Naive thymus-derived CD4-positive, alpha-beta T cell (primary cell): ENCODE measurements at places on chromosomes 4 and X. TPM values are rescaled to one million over a fixed set of nuclear protein-coding genes. Genes with fewer than 3 reads are reported as not detected.

DNA sequence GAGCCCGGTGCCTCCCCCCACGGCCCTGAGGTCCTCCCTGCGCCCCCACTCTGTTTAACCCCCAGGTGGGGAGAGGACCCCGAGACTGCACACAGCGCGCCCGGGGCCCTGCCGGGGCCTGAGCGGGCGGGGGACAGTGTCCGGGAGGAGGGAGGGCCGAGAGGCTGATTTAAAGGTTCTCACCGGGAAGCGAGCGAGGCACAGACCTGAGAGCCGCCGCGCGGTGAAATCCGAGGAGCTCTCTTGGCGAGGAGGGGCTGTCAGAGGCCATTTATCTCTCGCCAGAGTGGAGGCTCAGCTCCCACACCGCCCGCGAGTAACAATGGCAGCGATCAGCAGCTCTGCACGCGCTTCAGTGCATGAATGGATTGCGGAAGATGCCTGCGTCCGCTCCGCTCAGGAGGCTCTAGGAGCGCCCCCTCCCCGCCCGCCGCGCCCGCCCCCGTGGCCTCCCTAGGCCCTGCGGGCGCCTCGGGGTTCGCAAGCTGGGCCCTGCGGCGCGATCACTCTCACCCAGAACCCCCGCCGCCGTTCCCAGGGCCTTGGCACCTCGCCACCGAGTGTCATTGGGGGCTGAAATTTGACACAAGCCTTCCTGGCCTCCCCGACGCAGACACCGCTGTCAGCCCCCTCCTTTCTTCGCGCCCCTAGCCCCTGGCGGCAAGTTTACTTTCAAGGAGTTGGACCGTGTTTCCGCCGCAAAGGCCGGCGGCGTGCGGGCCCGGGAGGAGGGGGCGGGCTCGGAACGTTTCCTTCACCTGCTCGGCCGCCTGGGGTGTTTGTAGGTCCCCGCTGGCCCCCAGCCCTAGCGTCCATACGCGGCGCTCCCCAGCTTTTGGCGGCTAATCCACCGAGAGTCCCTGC, 48.7 kb upstream of the BCOR start:
- H3K4me1 ChIP-seq = peaks cover 11% of the 10 kb centered on the region
- DNase-seq = peak; percentile 48
- peak overlapping the region; percentile 39 for H3K4me3 ChIP-seq

DNA sequence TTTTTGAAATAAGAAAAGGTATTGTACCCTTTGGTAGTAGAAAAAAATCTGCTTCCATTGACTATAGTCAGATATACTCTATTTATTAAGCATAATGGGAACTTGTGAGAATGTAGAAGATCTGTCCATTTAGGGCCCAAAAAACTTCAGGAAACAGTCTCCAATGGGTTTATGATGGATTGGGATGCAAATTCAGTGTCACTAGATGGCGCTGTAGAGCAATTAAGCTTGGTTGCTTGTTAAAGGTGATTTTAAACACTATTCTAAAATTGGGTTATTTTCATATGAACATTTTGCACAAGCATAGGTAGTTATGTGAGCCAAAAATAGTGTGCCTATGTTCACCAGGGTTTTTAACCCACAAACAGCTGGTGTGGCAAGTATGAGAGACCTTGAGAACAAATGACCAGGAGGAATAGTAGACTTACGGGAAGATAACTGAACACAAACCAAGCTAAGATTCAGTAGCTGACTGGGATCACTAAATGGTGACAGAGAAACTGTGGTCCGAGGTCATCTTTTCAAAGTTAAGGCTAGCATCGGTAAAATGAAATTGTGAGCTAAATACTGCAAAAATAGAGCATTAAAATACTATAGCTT, 80.3 kb upstream of the LSM6 start:
- DNase-seq = no peak
- no peak overlapping the region for H3K27ac ChIP-seq
- H3K4me1 ChIP-seq = no peaks in the 10 kb centered on the region

DNA sequence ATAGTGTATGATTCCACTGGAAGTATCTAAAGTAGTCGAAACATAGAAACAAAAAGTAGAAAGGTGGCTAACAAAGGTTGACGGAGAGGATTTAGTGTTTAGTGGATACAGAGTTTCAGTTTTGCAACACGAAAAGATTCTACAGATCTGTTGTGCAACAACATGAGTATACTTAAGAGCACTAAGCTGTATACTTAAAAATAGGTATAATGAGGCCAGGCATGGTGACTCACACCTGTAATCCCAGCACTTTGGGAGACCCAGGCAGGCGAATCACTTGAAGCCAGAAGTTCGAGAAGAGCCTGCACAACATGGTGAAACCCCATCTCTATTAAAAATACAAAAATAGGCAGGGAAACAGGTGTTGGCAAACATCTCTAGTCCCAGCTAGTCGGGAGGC, 7.9 kb upstream of the ATRX start:
- H3K27ac ChIP-seq = no peak overlapping the region
- DNase-seq = no peak
- H3K4me1 ChIP-seq = no peaks in the 10 kb centered on the region

- H3K4me1 ChIP-seq = no peaks in the 10 kb centered on the region
- no peak overlapping the region for H3K4me3 ChIP-seq
- no peak for DNase-seq
- H3K36me3 ChIP-seq = no peaks in the 10 kb centered on the region
Observed at GRCh38 chrX:108304210-108304609, 134.0 kb downstream of the COL4A6 start.

- no peak overlapping the region for H3K4me3 ChIP-seq
- no peak overlapping the region for H3K27ac ChIP-seq
- no peaks in the 10 kb centered on the region for H3K4me1 ChIP-seq
- DNase-seq = no peak
- no peaks in the 10 kb centered on the region for H3K36me3 ChIP-seq
Observed at GRCh38 chr4:73603271-73603710, 16.9 kb downstream of the RASSF6 start.

- no peak overlapping the region for H3K27ac ChIP-seq
- H3K4me1 ChIP-seq = no peaks in the 10 kb centered on the region
- no peak overlapping the region for H3K4me3 ChIP-seq
- no peaks in the 10 kb centered on the region for H3K36me3 ChIP-seq
- no peaks in the 10 kb centered on the region for H3K27me3 ChIP-seq
Observed at GRCh38 chr4:141995056-141995455, 358.7 kb downstream of the IL15 start.

DNA sequence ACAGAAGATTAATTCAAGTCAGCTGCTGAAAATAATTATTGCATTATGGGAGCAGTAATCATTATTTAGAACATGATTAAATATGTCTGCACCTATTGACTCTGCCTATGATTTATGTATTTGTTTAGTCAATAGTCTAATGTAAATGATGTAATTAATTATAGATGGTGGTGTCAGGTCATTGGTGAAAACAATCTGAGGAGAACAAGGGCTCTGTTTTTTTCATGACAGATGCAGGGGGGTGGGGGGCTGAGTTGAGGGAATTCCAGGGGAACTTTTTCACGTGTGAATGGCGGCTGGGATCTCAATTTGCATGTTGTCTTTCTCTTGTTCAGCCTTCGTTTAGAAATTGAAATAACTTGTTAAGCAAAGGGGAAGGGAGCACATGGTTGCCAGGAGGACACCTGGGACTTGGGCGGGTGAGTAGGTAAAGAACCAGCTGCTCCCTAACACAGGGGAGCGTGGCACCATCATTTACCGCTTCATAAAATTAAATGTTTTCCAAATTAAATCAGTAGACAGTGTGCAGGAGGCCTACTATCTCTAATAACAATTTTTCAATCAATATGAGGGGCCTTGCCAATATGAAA, 65.4 kb downstream of the NKX6-1 start:
- no peak overlapping the region for H3K27ac ChIP-seq
- H3K4me1 ChIP-seq = no peaks in the 10 kb centered on the region
- DNase-seq = no peak
- H3K36me3 ChIP-seq = no peaks in the 10 kb centered on the region
- H3K4me3 ChIP-seq = no peak overlapping the region
- H3K27me3 ChIP-seq = no peaks in the 10 kb centered on the region

DNA sequence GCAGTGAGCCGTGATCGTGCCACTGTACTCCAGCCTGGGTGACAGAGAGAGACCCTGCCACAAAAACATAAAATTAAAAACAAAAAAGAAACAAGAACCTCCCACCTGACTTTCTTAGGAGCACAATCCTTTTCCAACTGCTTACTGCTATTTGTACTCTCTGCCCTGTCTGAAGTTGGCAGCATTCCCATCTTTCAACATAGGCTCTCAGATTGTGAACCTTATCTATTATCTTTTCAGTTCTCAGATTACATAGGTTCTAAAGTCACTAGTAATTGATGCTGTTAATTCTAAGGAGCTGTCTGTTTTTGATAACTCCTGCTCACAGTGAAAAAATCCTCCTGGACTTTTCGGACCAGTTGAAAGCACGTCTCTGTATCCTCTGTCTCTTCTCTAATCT, 812.2 kb upstream of the CT83 start:
- no peaks in the 10 kb centered on the region for H3K4me1 ChIP-seq
- H3K27me3 ChIP-seq = no peaks in the 10 kb centered on the region
- DNase-seq = no peak
- H3K27ac ChIP-seq = no peak overlapping the region
- H3K36me3 ChIP-seq = no peaks in the 10 kb centered on the region

GRCh38 chr4:100823066-100823992, 305.5 kb upstream of the EMCN start:
- H3K36me3 ChIP-seq = no peaks in the 10 kb centered on the region
- no peaks in the 10 kb centered on the region for H3K4me1 ChIP-seq
- H3K27ac ChIP-seq = no peak overlapping the region
- H3K27me3 ChIP-seq = no peaks in the 10 kb centered on the region

DNA sequence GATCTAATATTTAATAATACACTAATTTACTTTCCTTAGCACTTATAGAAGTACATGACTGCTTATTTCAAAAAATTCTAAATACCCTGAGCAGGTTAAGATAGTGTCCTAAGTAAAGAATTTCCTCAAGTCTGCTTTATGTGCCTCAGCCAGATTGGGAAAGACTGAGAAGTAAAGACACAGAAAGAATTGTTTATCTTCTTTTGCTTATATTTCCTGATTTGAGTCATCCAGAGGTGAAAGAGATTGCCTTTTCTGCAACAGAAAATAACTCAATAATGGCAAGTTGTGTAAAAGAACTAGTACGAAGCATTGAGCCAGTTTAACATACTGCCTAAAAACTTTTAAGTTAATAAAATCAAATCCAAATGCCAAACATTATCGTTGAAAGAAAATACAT, 45.0 kb downstream of the NAF1 start:
- H3K4me1 ChIP-seq = no peaks in the 10 kb centered on the region
- no peak overlapping the region for H3K4me3 ChIP-seq
- H3K27me3 ChIP-seq = no peaks in the 10 kb centered on the region
- peaks cover 30% of the 10 kb centered on the region for H3K36me3 ChIP-seq

GRCh38 chr4:6768539-6768905, 14.0 kb upstream of the KIAA0232 start:
- peaks cover 16% of the 10 kb centered on the region for H3K4me1 ChIP-seq
- no peak overlapping the region for H3K4me3 ChIP-seq
- DNase-seq = no peak

GRCh38 chr4:125546272-125546671, 231.5 kb downstream of the FAT4 start:
- H3K4me3 ChIP-seq = no peak overlapping the region
- H3K36me3 ChIP-seq = no peaks in the 10 kb centered on the region
- H3K27me3 ChIP-seq = no peaks in the 10 kb centered on the region
- no peak overlapping the region for H3K27ac ChIP-seq

DNA sequence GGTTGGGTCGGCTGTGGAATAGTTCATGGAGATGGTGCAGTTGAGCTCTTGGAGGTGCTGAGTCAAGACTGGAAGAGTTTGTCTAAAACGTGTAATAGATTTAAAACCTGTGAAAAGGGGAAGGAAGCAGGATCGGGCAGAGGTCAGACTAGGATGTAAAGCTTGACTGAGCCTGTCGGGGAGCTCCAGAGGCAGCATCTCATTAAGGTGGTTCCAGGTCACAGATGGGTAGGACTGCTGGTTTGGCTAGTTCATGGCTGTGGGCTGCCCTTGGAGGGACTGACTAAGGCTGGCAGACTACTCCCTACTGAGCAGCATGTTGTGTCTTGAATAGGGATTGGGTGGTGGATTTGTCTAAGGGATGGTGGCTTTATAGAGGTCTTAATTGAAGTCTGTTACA, 28.4 kb upstream of the WDR1 start:
- H3K27ac ChIP-seq = no peak overlapping the region
- no peaks in the 10 kb centered on the region for H3K27me3 ChIP-seq
- H3K4me1 ChIP-seq = no peaks in the 10 kb centered on the region
- H3K36me3 ChIP-seq = no peaks in the 10 kb centered on the region
- H3K4me3 ChIP-seq = no peak overlapping the region
- no peak for DNase-seq

DNA sequence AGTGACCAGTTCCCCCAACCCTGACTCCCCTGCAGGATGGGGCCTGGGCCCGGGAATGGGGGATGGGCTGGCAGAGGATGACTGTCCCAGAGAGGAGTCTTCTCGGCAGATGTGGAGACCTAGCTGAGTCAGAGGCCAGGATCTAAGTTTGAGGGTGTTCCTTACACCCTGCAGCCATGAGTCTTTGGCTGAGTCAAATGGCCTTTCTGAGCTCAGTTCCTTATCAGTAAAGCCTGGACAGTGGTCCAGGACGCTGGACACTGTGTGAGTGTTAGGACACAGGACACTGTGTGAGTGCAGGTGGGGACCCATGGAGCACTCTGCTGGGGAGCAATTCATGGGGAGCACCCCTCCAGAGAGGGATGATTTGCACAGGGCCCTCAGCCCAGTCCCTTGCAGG, 5.0 kb downstream of the IL9R start:
- no peak for DNase-seq
- no peaks in the 10 kb centered on the region for H3K36me3 ChIP-seq
- no peak overlapping the region for H3K4me3 ChIP-seq
- no peaks in the 10 kb centered on the region for H3K27me3 ChIP-seq
- no peaks in the 10 kb centered on the region for H3K4me1 ChIP-seq
- H3K27ac ChIP-seq = no peak overlapping the region

- H3K4me1 ChIP-seq = no peaks in the 10 kb centered on the region
- no peak overlapping the region for H3K4me3 ChIP-seq
- no peaks in the 10 kb centered on the region for H3K36me3 ChIP-seq
- no peak overlapping the region for H3K27ac ChIP-seq
- H3K27me3 ChIP-seq = no peaks in the 10 kb centered on the region
Observed at GRCh38 chr4:13171292-13172057, 312.7 kb downstream of the RAB28 start.

The PABPC5 gene
- not detected for total RNA-seq

The NOP14 gene
- total RNA-seq = 43.9 TPM

The MOB1B gene
- total RNA-seq = 13.5 TPM

The S100P gene
- 15.7 TPM for total RNA-seq

The AVPR2 gene
- total RNA-seq = 0.29 TPM

The SAT1 gene
- total RNA-seq = 1,059 TPM

The KLHL4 gene
- not detected for total RNA-seq

The CT45A3 gene
- not detected for total RNA-seq

The GPC3 gene
- total RNA-seq = 0.88 TPM

The CABS1 gene
- total RNA-seq = not detected

The NPY5R gene
- total RNA-seq = not detected in 2 replicates

The PPAT gene
- total RNA-seq = 15.3 TPM

The RHOXF1 gene
- total RNA-seq = not detected in 2 replicates

The NRK gene
- not detected for total RNA-seq
